ENCODE measurements at places on chromosomes 5 and 9.

DNA sequence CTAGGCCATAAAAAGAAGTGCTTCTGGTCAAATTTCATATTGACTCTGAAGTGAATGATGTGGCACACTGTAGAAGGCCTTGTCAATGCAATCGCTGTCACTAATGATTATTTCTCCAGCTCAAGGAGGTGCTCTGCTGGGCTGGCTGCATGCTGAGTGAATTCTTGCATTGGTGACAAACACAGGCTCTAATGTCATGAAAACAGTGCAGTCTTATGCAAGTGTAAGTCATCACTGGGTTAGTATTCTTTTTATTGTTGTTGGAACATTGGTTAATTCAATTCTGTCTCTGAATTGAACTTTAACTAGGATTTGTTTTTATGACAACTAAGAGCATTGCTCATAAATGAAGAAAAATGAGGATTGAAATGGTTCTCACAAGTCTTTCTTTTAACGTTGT lies 57.3 kb upstream of the CD180 start:
- no peak for DNase-seq

DNA sequence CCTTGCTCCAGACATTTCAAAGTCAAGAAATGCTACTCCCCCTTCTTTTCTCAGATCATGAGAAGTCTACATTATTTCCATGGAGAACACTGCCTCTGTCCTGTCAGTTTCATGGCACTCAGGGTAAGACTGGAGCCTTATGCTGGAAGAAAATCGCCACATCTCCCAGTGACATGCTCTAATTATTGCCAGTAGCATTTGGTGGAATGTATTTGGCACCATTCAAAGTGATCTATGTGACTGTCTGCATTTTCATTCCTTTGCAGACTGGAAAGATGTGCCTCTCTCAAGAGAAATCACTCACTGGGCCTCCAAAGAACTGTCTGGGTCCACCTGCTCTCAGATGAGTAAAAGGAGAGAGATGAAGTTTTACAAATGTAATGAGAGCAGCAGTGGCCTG lies 840 bp upstream of the PLCXD3 start:
- DNase-seq = no peak

GRCh38 chr5:13188371-13188770 lies 756.1 kb downstream of the DNAH5 start:
- no peak for DNase-seq

GRCh38 chr9:98784831-98785806 lies 11.2 kb downstream of the ANKS6 start:
- DNase-seq = no peak

DNA sequence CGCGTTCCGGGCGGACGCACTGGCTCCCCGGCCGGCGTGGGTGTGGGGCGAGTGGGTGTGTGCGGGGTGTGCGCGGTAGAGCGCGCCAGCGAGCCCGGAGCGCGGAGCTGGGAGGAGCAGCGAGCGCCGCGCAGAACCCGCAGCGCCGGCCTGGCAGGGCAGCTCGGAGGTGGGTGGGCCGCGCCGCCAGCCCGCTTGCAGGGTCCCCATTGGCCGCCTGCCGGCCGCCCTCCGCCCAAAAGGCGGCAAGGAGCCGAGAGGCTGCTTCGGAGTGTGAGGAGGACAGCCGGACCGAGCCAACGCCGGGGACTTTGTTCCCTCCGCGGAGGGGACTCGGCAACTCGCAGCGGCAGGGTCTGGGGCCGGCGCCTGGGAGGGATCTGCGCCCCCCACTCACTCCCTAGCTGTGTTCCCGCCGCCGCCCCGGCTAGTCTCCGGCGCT lies at the start of gene DAPK1:
DAPK1 (plus strand) TSS at position 264 of the 442 bp plus-strand sequence. CDS start 1,211 bp downstream, outside the sequence.
- no peak for DNase-seq

DNA sequence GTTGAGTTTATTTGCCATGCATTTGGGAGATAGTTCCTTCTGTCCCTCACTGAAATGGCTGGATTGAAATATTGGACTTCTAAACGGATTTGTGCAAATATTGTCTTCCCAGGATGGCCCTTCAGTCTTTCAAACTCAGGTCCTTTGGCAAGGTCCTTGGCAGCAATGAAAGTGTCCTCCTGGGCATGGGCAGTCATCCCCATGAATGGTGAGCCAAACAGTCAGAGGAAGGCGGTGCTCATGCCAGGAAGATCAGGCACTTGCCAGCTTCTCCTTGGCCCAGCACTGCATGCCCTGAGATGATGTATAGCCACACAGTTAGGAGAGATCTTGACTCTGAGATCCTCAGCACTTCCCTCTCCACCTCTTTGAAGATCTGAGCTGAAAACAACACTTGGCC lies 221.4 kb upstream of the KLF4 start:
- DNase-seq = no peak

- no peak for DNase-seq
Measured at GRCh38 chr5:137622850-137623249, 113.0 kb downstream of the KLHL3 start.

DNA sequence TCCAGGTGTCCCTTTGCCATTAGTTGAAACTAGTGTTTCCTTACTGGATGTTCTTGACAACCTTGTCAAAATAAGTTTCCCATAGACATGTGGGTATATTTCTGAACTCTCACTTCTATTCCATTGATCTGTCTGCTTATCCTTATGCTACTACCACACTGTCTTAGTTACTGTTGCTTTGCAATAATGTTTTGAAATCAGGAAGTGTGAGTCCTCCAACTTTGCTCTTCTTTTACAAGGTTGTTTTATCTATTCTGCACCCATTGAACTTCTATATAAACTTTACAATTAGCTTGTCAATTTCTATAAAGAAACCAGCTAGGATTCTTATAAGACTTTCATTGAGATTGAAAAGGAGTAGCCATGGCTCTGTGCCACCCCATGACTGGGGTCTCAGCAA lies 24.3 kb downstream of the CD14 start:
- DNase-seq = no peak

- no peak for DNase-seq
Measured at GRCh38 chr9:366620-367019, 152.0 kb downstream of the DOCK8 start.

DNA sequence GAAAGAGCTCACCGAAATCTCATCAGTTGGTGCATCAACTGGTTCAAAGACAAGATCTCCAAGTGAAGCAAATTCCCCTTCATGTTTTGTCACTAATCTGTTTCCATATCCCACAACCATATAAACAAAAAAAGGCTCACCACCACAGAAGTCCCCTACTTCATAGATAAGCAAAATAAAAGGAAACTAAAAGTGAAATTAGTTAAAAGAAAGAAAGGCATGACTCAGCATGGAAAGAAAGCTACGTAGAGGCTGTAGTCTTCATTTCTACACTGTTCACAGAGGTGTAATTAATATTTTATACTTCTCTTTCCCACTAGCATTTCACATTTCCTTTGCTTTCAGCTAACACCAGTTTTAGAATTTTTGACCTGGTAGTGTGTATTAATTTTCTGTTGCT lies 208.0 kb downstream of the CYLC2 start:
- DNase-seq = no peak

- DNase-seq = no peak
Measured at GRCh38 chr5:168851902-168852321, 272.7 kb upstream of the PANK3 start.

GRCh38 chr9:76617497-76618175 lies 146.6 kb upstream of the PCA3 start:
- no peak for DNase-seq

GRCh38 chr9:79617395-79617794 lies 45.6 kb downstream of the TLE4 start:
- no peak for DNase-seq

- DNase-seq = no peak
Measured at GRCh38 chr5:114362977-114363761, 1.3 kb downstream of the KCNN2 start.

DNA sequence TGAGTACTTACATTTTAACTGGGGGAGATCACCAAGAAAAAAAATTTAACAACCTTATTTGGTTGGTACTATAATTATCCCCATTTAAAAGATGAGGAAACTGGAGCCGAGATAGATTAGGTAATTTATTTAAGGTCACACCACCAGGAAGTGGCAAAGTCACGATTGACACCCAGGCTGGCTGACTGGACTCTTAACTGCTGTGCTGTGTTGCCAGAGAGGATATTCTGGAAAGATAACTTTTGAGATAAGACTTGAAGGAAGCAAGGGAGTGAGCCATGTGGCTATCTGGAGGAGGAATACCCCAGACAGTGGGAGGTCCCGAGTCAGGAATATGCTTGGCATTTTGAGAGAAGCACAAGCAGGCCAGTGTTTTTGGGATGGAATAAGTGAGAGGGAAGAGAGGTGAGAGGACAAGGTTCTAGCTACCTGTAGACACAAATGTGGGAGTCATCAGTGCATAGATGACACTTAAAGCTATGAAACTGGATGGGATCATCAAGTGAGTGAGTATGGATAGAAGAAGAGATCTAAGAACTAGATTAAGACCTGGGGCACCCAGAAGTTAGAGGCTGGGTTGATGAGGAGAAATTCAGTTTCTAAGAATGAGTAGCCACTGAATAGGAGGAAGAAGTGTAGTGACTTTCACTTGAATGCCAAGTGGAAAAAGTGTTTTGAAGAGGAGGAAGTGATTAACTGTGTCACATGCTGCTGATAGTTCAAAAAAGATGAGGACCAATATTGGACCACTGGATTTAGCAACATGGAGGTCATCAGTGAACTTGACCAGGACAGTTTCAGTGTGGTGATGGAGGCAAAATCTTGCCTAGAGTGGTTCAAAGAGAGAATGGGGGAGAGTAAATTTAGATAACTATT lies 25.6 kb downstream of the PDE8B start:
- DNase-seq = no peak

GRCh38 chr5:51383131-51384121 lies at the start of gene ISL1:
Gene ISL1 (plus strand): TSS chr5:51383448. CDS start chr5:51383672, 224 bp downstream.
- DNase-seq = no peak

DNA sequence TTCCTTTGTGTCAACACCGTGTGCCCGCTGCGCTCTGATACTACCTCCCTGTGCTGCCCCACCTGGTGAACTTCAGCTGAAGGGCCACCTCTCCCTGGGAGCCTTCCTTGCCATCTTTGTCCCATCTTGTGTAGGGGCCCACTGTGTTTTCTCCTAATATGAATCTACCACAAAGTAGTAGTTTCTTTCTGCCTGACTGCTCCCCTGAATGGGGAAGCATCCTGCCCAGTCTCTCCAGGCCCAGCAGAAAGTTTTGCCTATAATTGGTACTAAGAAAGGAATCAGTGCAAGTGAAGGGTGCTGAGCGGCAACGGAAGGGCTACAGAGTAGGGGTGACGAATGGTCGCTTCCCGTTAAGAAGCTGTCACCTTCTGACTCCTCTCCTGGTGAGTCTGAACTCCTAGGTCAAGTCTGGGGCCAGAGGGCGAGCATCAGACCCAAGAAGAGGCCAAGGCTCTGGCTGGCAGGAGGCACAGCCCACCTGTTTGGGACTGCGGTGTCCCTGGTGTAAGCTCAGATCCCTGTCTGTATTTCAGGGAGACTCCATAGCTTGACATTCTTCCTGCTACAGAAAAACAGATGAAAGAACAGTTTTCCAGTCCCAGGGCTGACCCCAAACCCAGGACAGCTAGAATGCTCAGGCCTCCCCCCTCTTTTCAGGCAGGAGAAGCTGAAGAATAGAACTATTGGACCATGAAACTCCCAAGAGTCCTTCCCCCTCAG lies 24.1 kb downstream of the WWC1 start:
- no peak for DNase-seq

GRCh38 chr5:163338-163620 lies 28.0 kb upstream of the LRRC14B start:
- DNase-seq = no peak

Data from stimulated activated CD4-positive, alpha-beta T cell treated with anti-CD3 and anti-CD28 coated beads, Interleukin-1b, Interleukin-23, amount 100 ng/mL, for 1 hour (primary cell).